RPMI7951 (cell line): ENCODE measurements at places on chromosomes 11 and 22. TPM values are rescaled to one million over a fixed set of nuclear protein-coding genes. Genes with fewer than 3 reads are reported as not detected.

- DNase-seq, result no peak
Observed at GRCh38 chr22:36245805-36246356, 6.6 kb upstream of the APOL2 start.

DNA sequence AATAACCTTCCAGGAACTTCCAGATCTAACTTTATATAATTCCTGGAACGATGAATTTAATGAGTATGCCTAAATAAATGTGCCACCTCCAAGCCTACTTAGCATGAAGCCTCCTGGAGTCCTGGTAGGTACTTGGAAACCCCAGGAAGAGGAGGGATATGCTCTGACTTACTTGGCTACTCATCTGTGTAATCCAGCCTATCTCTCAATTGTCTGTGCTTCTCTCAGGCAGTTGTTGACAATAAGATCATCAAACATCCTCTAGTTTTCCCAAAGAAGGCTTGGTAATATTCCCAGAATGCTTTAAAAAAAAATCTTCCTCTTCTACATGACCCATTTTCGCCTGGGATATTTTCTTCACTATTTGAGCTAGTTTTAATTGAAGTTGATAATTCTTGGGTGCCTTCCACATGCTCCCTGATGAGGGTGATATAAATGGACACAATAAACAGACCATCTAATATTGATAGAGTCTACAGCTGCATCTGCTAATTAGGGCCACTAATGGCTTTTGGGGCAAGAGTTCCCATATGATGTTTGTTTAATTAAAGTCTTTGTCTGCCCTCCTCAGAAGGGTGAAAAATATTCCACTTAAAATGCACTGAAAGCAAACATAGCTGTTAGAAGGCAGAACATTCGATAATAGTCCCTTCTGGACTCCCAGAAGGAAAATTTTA lies 75.5 kb upstream of the RAB38 start:
- DNase-seq, result no peak

DNA sequence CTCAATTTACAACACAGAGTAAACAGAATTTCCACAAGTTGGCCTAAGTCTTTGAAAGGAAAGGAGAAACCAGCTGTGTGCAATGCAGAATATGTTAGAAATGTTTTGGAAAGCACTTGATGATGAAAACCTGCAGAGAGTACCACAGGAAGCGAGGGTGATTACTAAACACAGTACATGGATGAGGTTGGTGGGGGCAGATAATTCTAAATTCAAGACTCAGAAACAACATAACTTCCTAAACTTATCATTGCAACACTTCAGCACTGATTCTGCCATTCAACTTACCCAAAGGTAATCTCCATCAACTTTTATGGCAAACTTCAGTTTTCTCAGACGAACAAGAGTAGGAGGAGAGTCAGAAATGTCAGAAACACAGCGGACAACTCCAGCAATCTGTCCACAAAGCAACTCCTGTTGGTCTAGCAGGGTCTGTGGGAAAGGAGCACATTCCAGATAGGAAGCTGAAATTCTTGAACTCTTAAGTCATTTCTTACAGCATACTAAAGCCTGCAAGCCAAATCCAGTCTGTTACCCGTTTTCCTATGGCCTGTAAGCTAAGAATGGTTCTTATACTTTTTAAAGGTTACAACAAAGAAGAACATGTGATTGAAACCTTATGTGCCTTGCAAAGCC lies 6.8 kb downstream of the HPS4 start:
- DNase-seq, result peak; percentile 85

DNA sequence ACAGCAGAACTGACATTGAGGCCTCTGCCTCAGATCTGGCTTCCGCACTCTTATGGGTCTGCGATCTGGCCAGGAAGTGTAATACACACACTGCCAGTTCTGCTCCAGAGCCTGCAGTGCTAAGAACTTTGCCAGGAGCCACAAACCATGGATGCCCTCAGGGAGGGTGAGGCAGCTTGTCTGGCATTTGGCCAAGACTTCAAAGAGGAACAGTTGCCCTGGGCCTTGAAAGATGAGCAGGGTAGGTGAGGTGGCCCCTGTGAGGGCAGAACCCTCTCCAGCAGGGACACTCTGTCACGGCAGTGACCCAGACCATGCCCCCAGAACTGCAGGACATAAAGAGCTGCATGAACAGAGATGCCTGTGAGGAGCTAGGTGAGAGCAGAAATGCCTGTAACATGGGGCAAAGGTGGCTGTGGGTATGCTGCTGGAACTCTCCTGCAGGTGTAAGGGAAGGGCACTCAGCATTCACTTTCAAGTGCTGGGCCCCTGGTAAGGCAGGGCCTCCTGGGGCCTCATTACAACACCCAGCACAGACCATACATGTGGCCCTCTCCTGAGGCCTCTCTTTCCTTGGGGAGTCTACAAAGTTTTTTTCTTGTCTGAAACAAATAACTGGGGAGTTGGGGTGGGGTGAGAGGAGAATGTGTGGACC lies 47.3 kb downstream of the NEU3 start:
- DNase-seq, result peak; percentile 83

- DNase-seq, result peak; percentile 51
Observed at GRCh38 chr11:78318321-78319114, 99.1 kb downstream of the GAB2 start.

GRCh38 chr11:14549891-14550290 lies 29.7 kb upstream of the PSMA1 start:
- DNase-seq, result no peak

DNA sequence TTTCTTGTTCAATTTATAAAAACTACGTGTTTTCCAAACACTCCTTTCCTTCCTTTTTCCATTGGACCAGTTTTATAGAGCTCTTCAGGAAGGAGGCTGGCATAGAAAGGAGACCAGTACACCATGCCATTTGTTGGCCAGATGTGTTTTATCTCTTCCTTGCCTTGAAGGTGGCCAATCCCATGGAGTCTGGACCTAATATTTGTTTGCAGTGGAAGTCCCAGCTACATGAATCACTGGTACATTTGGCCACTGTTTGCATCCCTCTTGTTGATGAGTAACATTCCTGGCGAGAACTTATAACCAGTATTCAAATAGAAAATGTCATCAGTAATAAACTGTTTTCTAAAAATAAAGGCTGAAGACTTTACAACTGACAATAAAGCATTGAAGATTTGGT lies 110.2 kb downstream of the ANO3 start:
- DNase-seq, result peak; percentile 5

DNA sequence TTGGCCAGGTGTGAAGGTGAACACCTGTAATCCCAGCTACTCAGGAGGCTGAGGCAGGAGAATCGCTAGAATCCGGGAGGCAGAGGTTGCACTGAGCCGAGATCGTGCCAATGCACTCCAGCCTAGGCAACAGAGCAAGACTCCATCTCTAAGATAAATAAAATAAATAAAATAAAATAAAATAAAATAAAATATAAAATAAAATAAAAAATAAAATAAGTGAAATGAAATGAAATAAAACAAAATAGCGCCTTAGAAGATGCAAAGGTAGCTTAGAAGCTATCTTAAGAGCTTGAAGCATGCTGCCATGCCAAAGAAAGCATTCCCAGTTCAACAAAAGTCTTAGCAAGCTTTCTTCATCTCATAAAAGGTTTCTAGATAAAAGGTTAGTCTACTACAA lies 6.9 kb upstream of the APOBEC3C start:
- DNase-seq, result no peak

GRCh38 chr11:105227363-105227762 lies 87.8 kb upstream of the CARD18 start:
- no peak for DNase-seq

DNA sequence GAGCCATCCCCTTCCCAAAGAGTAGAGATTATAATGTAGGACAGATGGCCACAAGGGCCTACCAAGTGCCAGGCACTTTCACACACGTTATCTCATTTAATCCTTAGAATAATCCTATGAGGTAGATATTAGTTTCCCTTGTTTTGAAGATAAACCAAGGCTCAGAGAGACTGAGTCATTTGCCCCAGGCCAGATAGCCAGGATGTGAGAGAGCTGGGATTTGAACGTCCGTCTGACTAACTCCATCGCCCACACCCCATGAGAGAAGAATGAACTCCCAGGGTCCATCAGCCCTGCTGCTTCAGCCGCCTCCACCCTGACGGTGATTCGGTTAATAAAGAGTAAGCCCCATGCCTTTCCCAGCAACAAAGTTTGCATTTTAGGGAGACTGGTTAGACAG lies 10.7 kb downstream of the PRG3 start:
- DNase-seq, result peak; percentile 74

DNA sequence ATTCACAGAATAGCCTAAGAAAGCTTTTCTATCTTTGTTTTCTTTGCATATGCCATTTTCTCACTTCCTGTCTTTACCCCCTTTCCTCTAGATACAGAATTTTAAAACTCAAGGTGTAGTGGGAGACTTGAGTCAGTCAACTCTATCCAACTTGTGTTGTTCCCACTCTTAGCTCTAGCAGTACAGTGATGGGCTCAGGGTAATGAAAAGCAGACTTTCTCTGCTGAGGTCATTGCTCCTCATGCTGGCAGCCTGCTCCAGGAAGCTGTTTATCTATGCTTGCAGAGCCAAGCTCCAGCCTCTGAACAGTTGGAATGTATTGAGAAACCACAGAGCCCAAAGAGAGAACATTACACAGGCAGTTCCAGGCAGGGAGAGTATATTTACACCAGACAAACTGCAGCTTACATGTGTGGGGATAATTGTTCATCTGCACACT lies 68.1 kb downstream of the CSTPP1 start:
- DNase-seq, result peak; percentile 90

GRCh38 chr22:29946220-29946619 lies 63.2 kb downstream of the MTMR3 start:
- DNase-seq, result no peak

DNA sequence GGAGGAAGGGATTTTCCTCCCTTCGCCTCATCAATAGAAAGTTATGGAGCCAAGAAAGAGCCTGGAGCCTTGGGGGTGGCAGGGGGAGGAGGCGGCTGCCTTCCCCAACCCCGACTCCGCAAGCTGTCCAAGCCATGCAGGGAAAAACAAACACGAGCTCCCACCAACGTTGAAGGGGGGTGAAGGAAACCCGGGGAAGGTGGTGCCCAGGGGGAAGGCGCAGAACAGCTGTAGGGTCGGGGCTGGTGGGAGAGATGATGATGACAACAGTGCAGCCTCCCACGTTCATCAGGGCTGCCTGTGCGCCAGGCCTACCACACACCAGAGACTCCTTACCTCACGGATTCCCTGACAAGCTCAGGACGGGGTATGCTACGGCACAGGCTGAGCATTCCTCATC lies 73.5 kb downstream of the SCUBE1 start:
- DNase-seq, result no peak

DNA sequence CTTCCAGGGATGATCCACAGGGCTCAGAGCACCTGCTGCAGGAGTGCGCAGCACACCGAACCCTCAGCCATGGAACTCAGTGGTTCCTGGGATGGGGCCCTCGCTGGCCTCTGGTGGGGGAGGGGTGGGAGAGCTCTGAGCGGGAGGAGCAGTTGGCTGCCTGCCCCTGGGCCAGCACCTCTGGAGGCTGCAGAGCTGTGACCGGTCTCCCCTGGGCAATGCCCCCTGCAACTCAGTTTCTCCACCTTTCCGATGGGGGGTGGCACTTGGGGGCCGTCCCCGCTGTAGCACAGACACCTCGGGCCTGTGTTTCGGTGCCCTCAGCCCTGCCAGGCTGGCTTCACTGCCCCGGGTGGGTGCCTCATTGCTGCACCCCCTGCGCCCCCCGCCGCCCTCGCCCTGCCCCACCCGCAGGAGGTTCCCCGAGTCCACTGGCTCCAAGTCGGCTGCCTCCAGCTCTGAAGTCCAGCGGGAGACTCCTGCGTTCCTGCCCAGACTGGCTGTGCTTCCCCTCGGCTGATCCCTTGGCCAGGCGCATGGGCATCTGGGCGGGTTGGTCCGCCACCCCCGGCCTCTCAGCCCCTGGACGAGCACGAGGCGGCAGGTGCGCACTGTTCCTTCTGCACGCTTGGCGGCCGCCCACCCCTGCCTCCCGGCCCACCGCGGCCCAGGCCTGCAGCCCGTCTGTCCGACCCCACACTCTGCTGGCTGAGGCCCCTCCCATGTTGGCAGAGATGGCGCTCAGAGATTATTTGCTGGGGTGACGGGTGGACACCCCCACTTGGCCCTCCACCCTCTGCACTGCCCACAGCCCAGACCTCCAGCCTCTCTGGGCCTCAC lies 1.8 kb downstream of the MUC6 start:
- no peak for DNase-seq

DNA sequence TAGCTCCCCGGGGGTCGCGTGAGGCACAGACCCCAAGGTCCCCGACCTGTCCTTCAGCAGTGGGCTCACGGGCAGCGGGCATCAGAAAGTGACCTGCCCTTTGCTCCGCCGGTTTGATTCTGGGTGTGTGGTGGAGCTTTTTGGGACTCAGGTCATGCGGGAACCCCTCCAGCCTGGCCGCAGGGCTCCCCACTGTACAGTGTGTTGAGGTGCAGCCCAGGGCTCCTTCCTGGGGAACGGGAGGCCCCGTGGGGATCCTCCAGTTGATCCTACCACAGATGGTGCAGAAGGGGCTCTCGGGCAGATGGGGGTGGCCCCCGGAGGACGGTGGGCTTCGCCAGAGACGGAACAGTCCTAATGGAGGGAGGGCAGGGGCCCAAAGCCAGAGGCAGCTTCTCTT lies 24.2 kb downstream of the MUC6 start:
- DNase-seq, result no peak

- no peak for DNase-seq
Observed at GRCh38 chr11:22521226-22521625, 104.4 kb downstream of the FANCF start.

- DNase-seq, result peak; percentile 96
Observed at GRCh38 chr11:6682936-6683861, at the start of gene MRPL17. TSS of gene MRPL17 (minus strand) at chr11:6683340. CDS start at chr11:6683296, 44 bp downstream.

GRCh38 chr11:91730057-91730456 lies 494.6 kb upstream of the FAT3 start:
- DNase-seq, result no peak

DNA sequence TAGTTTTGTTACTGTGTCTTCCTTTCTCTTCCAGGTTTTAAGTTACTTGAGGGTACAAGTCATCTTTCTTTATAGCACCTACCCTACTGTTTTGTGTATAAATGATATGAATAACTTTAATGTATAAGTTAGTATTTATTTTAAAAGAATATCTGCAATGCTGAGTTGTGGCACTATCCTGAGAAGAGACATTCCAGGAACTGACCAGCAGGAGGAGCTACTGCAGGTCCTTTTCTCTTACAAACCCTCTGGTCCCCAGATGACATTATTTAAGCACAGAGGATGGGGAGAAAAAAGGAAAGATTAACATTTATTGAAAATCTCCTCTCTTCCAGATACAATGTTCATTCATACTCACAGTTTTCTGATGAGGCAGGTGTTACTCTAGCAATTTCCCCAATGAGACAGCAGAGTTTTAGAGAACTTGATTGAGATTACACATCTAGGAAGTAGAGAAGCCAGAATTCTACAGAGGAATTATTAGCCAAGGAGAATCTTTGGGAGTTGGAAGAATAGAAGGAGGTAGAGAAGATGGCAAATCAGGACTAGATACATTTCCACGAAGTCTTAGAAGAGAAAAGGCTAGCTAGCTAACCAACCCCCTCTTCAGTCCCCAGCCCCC lies 541.2 kb upstream of the API5 start:
- DNase-seq, result no peak

GRCh38 chr22:41650821-41651220 lies 29.7 kb downstream of the XRCC6 start:
- DNase-seq, result no peak

The UCP3 gene
- 0.10 and 0.60 TPM in 2 replicates for total RNA-seq

The BBOX1 gene
- 0.39 and 0.60 TPM in 2 replicates for total RNA-seq

The NEFH gene
- under 0.01 and 0.20 TPM in 2 replicates for total RNA-seq

The LIPT2 gene
- 5.0 and 5.4 TPM in 2 replicates for total RNA-seq

The CHADL gene
- 0.29 TPM in 1 of 2 replicates, not detected in the other for total RNA-seq

The RIMBP3C gene
- total RNA-seq, result 0.20 TPM in 1 of 2 replicates, not detected in the other

The TBX1 gene
- total RNA-seq, result not detected in 2 replicates

The DGCR2 gene
- total RNA-seq, result 24.8 and 32.0 TPM in 2 replicates

The RTCB gene
- 74.9 and 101 TPM in 2 replicates for total RNA-seq

The SLC29A2 gene
- 0.39 and 1.4 TPM in 2 replicates for total RNA-seq

The OR2AG1 gene
- not detected in 2 replicates for total RNA-seq

The ZNF280B gene
- 0.59 and 0.96 TPM in 2 replicates for total RNA-seq
